Metanephros (tissue), 2 donors: ENCODE measurements at places on chromosomes 1 and 21. TPM values are rescaled to one million over a fixed set of nuclear protein-coding genes. Genes with fewer than 3 reads are reported as not detected.

SPRR5 gene
- not detected for total RNA-seq

MSH4 gene
- 0.47 TPM for total RNA-seq

VHLL gene
- total RNA-seq = not detected

SHISAL2A gene
- 2.0 TPM for total RNA-seq

C1orf167 gene
- total RNA-seq = 1.1 TPM

FCRL4 gene
- not detected for total RNA-seq

HEATR1 gene
- total RNA-seq = 33.2 TPM

ADORA3 gene
- total RNA-seq = 0.88 TPM

SETSIP gene
- total RNA-seq = not detected
